ENCODE measurements at places on chromosomes 2 and 18.

GRCh38 chr2:188024811-188025210, 266.9 kb upstream of the GULP1 start:
- no peak for DNase-seq

GRCh38 chr2:6887751-6888192, 10.2 kb downstream of the RSAD2 start:
- DNase-seq, result no peak

- no peak for DNase-seq
Measured at GRCh38 chr2:50584185-50584584, 447.7 kb downstream of the NRXN1 start.

DNA sequence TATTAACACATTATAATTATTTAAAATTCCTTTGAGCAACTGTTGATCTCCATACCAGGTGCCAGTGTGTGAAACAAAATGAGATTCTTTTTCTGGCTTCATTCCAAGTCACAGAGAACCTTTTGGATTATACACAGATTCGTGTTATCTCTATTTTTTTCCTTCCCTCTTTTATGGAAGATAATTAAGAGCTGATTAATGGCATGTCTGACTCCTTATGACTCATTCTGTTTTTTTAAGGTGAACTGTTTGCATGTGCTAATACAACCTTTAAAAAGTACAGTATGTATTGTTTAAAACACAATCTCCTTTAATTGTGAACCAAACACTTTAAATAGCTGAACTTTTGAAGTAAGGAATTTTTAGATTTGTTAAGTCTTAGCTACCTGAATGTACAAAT, 39.3 kb downstream of the PELI1 start:
- DNase-seq, result no peak
